ENCODE measurements at places on chromosomes 7 and 10.
A peak's percentile ranks its signal among the peaks of the same experiment; 100 is the strongest.

GRCh38 chr7:100132697-100133151 is 6.0 kb downstream of the MBLAC1 start:
- no peak for DNase-seq

GRCh38 chr10:73827346-73828089 is 16.1 kb upstream of the NDST2 start:
- DNase-seq, result no peak

DNA sequence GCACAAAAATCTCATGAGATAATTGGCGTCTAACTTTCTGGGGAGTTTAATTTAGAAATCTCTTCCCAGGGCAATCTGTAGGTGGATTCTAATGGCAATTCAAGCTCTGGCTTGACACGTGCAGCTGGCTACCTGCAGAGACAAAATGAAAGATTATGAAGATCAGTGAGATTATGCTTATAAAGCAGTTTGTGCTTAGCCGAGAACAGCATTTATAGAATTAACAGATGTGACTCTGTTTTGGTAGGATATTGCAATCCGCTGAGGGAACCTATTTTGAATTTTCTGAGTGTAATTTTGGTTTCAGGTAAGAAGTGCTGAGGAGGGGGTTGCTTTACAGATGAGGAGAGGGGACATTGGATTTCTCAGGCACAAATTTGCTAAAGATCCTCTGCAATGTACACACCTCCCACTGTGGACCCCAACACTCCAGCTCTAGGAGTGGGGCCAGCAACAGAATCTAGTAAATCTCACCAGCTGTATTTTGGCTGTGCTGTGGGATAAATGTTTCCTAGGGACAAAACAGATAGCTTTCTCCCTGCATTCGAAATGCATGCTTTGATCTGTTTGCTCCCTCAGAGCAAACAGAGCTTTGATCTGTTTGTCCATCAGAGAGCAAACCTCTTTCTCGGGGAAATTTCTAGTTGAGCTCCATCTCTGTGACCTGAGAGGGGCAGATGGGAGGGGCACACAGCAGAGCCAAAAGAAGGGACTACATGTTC is 7.4 kb downstream of the GJD4 start:
- no peak for DNase-seq

- no peak for DNase-seq
Observed at GRCh38 chr10:97406064-97406463, 4.9 kb upstream of the RRP12 start.

DNA sequence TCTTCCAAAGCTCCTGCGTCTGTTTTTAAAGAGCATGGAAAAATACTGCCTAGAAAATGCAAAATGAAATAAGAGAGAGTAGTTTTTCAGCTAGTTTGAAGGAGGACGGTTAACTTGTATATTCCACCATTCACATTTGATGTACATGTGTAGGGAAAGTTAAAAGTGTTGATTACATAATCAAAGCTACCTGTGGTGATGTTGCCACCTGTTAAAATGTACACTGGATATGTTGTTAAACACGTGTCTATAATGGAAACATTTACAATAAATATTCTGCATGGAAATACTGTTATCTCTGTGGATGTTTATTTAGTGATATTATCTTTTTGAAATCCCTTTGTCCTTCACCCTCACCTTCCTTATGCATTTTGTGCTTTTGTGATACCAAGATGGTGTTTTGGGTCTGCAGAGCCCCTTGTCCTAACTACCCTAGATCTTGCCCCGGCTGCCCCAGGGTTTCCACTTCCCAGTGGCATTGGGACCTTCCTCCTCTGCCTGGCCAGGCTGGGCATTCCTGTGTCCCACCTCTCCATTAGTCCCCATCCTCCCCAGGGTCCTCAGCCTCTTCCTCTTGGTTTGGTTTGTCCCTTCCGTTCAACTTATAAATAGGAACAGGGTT is 5.2 kb downstream of the IGFBP1 start:
- no peak for DNase-seq

- DNase-seq, result peak; percentile 42
Observed at GRCh38 chr7:128056901-128057300, 25.7 kb upstream of the LRRC4 start.

- DNase-seq, result peak; percentile 11
Observed at GRCh38 chr10:105585753-105586152, 944.7 kb downstream of the SORCS3 start.

- no peak for DNase-seq
Observed at GRCh38 chr7:140214075-140214684, 37.4 kb upstream of the KDM7A start.

- no peak for DNase-seq
Observed at GRCh38 chr10:49094646-49095045, 20.7 kb downstream of the VSTM4 start.
